ENCODE measurements at places on chromosomes 7 and 10.

GRCh38 chr10:100696477-100696901 lies 48.9 kb upstream of the PAX2 start:
- no peak overlapping the region for H3K4me3 ChIP-seq
- peaks cover 18% of the 10 kb centered on the region for H3K27me3 ChIP-seq
- H3K36me3 ChIP-seq = no peaks in the 10 kb centered on the region
- DNase-seq = no peak
- no peak overlapping the region for H3K27ac ChIP-seq

- no peaks in the 10 kb centered on the region for H3K27me3 ChIP-seq
- H3K4me3 ChIP-seq = no peak overlapping the region
- peaks cover 4% of the 10 kb centered on the region for H3K36me3 ChIP-seq
- no peaks in the 10 kb centered on the region for H3K4me1 ChIP-seq
Observed at GRCh38 chr7:131046246-131046645, 281.4 kb upstream of the MKLN1 start.

- peak; percentile 90 for DNase-seq
- H3K4me1 ChIP-seq = peaks cover 54% of the 10 kb centered on the region
- peak within 1 kb of the TSS; percentile 96 for H3K27ac ChIP-seq
- H3K36me3 ChIP-seq = no peaks in the 10 kb centered on the region
- H3K27me3 ChIP-seq = no peaks in the 10 kb centered on the region
Observed at GRCh38 chr10:102120142-102120990, at the start of gene LDB1. Gene LDB1 (minus strand): TSS chr10:102120368. CDS start chr10:102120110, 258 bp downstream.

- no peaks in the 10 kb centered on the region for H3K4me1 ChIP-seq
- no peak overlapping the region for H3K4me3 ChIP-seq
- H3K36me3 ChIP-seq = no peaks in the 10 kb centered on the region
- no peaks in the 10 kb centered on the region for H3K27me3 ChIP-seq
- DNase-seq = no peak
- H3K27ac ChIP-seq = no peak overlapping the region
Observed at GRCh38 chr7:40986351-40986873, 716.5 kb downstream of the INHBA start.

DNA sequence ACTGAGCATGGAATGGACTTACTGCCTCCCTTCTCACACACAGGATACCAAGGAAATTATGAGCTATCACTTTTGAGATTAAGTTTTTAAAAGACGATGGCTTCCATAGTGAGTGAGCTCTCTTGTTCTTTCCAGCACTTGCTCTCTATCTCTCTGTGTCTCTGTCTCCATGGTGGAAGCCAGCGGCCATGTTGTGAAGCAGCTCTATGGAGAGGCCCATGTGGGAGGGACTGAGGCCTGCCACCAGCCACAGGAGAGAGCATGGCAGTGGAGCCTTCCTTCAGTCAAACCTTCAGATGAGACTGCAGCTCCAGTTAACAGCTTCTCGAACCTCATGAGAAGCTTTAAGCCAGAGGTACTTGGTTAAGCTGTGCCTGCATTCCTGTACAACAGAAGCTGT lies 20.5 kb upstream of the PDIA4 start:
- DNase-seq = no peak
- no peaks in the 10 kb centered on the region for H3K27me3 ChIP-seq
- no peaks in the 10 kb centered on the region for H3K36me3 ChIP-seq
- H3K4me3 ChIP-seq = no peak overlapping the region
- H3K4me1 ChIP-seq = no peaks in the 10 kb centered on the region

DNA sequence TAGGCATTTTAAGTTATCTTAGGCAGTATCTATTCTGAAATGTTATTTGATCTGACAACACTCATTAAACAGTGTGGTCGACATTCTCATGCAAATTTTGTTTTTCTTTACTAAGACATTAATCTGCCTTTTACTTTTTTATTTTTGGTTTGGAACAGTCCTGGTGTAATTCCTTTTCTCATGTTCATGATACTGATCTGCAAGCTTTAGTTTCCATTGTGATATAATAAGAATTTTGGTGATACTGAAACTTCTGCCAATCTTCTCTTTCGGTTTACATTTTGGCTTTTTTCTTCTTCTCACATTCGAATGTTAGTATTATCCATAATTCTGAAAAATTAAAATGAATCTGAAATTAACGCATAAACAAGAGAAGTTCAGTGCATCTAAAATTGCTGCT lies 281.9 kb upstream of the MTPN start:
- no peaks in the 10 kb centered on the region for H3K27me3 ChIP-seq
- H3K4me1 ChIP-seq = no peaks in the 10 kb centered on the region
- no peak for DNase-seq
- H3K4me3 ChIP-seq = no peak overlapping the region
- H3K27ac ChIP-seq = no peak overlapping the region

GRCh38 chr10:71538608-71539260 lies 142.0 kb downstream of the CDH23 start:
- H3K4me1 ChIP-seq = no peaks in the 10 kb centered on the region
- H3K27ac ChIP-seq = no peak overlapping the region
- H3K4me3 ChIP-seq = no peak overlapping the region
- no peaks in the 10 kb centered on the region for H3K27me3 ChIP-seq
- DNase-seq = no peak
- no peaks in the 10 kb centered on the region for H3K36me3 ChIP-seq

GRCh38 chr7:6252748-6253147 lies 19.7 kb downstream of the CYTH3 start:
- no peaks in the 10 kb centered on the region for H3K4me1 ChIP-seq
- no peaks in the 10 kb centered on the region for H3K36me3 ChIP-seq
- DNase-seq = no peak
- H3K27me3 ChIP-seq = no peaks in the 10 kb centered on the region

- no peaks in the 10 kb centered on the region for H3K36me3 ChIP-seq
- no peaks in the 10 kb centered on the region for H3K27me3 ChIP-seq
- H3K4me1 ChIP-seq = peaks cover 3% of the 10 kb centered on the region
- H3K27ac ChIP-seq = no peak overlapping the region
- H3K4me3 ChIP-seq = no peak overlapping the region
- no peak for DNase-seq
Observed at GRCh38 chr10:6912929-6913328, 332.9 kb upstream of the PRKCQ start.

DNA sequence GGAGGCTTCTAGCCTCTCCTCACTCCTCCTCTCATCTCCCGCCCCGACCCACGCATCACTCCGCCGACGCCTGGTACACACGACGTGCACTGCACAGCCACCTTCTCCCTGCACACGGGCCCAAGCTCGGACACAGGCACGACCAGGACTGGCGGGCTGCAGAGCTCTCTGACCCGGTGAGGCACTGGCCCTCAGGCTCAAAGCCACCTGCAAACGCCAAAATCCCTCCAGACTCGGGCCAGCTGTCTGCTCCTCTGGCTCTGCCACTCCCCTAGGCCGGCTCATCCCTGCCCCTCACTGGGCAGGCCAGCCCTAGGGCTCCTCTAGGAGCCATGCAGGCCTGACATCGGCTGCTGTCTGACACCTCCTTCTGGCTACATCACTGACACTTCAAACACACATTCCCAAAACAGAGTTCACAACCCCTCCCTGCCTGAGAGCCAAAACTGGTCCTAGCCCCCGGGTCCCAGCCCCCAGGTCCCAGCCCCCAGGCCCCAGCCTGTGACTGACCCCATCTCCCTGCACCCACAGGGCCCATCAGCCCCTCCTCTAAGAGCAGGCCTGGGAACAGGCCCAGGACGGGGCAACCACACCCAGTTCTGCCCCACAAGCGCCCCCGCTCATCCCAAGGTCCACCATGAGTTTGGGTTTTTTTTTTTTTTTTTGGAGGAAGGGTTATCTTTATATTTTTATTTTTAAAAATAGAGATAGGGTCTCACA lies 35.1 kb downstream of the MAD1L1 start:
- no peak for DNase-seq
- H3K36me3 ChIP-seq = peaks cover 46% of the 10 kb centered on the region
- no peak overlapping the region for H3K27ac ChIP-seq
- H3K4me1 ChIP-seq = no peaks in the 10 kb centered on the region

GRCh38 chr10:109019001-109019424 lies 904.3 kb downstream of the XPNPEP1 start:
- no peak overlapping the region for H3K27ac ChIP-seq
- DNase-seq = no peak
- no peaks in the 10 kb centered on the region for H3K27me3 ChIP-seq
- no peaks in the 10 kb centered on the region for H3K36me3 ChIP-seq

- no peaks in the 10 kb centered on the region for H3K27me3 ChIP-seq
- no peak for DNase-seq
- no peak overlapping the region for H3K27ac ChIP-seq
- H3K4me3 ChIP-seq = no peak overlapping the region
- no peaks in the 10 kb centered on the region for H3K36me3 ChIP-seq
- no peaks in the 10 kb centered on the region for H3K4me1 ChIP-seq
Observed at GRCh38 chr10:76353237-76353851, 921.9 kb downstream of the LRMDA start.

GRCh38 chr10:129792864-129793263 lies 171.2 kb downstream of the EBF3 start:
- no peak overlapping the region for H3K27ac ChIP-seq
- DNase-seq = no peak
- no peak overlapping the region for H3K4me3 ChIP-seq
- no peaks in the 10 kb centered on the region for H3K4me1 ChIP-seq

DNA sequence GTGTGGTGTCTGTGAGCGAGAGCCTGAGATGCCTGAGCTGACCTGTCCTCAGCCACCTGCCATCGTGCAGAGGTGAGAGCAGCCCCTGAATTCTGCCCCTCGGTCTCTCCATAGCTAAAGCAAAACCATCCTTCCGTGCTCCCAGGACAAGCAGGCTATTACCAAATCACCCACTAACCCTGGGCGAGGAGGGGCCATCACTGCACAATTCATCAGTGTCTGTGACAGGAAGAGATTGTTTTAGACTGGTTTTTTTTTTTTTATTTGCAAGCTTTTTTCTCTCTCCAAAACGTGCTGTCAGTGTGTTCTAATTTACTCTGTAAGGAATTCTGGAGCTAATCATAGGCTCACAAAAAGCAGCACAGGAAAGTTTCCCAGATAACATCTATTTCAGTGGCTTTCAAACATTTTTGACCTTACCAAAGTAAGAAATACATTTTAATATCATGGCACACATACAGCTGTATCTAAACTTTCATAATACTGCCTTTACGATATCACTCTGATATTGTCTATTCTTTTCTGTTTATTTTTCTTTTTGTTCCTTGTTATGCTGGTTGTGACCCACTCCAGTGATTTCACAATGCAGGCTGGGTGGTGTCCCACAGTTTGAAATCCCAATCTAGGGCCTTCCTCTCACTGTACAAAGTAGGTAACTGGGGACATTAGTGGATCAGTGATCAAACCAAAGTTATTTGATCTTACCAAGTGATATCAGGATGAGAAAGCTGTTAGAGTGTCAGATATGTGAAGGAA lies 62.8 kb downstream of the EGFR start:
- H3K4me1 ChIP-seq = peaks cover 48% of the 10 kb centered on the region
- H3K36me3 ChIP-seq = no peaks in the 10 kb centered on the region
- no peak overlapping the region for H3K4me3 ChIP-seq
- no peaks in the 10 kb centered on the region for H3K27me3 ChIP-seq

GRCh38 chr7:73707045-73707631 lies 12.3 kb downstream of the STX1A start:
- H3K27me3 ChIP-seq = no peaks in the 10 kb centered on the region
- DNase-seq = peak; percentile 60
- no peaks in the 10 kb centered on the region for H3K4me1 ChIP-seq
- no peak overlapping the region for H3K27ac ChIP-seq

DNA sequence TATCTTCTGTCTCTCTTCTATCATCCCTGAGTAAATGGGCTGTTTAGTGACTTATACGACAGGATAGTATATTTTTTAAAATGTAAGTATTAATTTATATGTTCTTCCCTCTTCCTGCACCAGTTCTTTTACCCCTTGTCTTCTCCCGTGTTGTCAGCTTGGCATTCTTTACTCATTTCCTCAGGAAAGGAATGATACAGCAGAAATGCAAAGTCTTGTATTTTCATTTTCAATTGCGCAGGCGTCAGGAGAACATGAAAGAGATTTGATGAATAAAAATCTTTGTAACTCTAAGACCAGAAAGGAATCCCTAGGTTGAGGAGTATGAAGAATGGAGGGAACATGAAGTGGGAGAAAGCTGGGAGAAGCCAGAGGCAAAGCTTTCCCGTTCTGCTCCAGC lies 18.8 kb upstream of the VPS41 start:
- H3K4me3 ChIP-seq = no peak overlapping the region
- H3K4me1 ChIP-seq = no peaks in the 10 kb centered on the region
- H3K27me3 ChIP-seq = no peaks in the 10 kb centered on the region
- H3K36me3 ChIP-seq = no peaks in the 10 kb centered on the region

All from tibial artery (tissue), 4 donors.